ENCODE measurements at places on chromosomes 5 and 9.

DNA sequence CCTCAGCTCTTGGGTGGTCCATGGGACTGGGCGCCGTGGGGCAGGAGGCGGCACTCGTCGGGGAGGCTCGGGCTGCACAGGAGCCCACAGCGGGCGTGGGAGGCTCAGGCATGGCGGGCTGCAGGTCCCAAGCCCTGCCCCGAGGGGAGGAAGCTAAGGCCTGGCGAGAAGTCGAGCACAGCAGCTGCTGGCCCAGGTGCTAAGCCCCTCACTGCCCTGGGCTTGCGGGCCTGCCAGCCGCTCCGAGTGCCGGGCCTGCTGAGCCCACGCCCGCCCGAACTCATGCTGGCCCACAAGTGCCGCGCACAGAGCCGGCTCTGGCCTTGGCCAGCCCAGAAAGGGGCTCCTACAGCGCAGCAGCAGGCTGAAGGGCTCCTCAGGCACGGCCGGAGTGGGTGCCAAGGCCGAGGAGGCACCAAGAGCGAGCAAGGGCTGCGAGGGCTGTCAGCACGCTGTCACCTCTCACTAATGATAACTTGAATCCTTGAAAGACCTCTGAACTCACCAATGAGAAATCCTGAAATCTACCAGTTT is 1506.8 kb upstream of the WWC1 start:
- no peak for DNase-seq

DNA sequence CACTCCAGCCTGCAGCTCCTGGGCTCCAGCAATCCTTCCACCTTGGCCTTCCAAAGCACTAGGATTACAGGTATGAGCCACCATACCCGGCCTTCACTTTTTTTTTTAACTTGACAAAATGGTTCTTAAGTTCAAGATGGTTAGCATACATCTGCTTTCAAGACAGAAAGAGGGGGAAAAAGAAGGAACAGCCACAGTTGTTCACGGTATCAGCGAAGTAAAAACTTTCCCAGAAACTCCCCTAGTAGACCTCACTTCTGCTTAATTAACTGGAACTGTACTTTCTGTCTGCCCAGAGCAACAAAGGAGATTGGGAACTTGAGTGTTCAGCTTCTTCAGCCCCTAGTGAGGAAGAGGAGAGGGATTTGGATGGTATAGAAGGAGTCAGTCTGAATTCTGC is 116.7 kb downstream of the UGCG start:
- no peak for DNase-seq

GRCh38 chr5:178121391-178122276 is 8.3 kb downstream of the N4BP3 start:
- DNase-seq = no peak

- DNase-seq = no peak
These were observed 85.2 kb downstream of the CYFIP2 start for GRCh38 chr5:157350939-157351801.

DNA sequence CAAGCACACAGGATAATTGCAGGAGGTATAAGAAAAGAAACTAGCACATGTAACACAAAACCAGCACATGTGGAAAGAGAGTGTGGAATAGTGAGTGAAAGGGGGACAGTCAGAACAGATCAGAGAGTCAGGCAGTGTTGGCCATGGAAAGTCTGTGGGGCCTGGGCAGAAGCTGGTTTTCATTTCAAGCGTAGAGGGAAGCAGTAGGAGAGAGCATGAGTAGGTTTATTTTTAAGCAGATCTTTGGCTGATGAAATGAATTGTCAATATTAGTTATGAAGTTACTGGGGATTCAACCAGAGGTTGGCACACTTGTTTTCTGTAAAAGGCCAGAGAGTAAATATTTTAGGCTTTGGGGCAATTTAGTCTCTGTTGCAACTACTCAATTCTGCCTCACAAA is 283.1 kb downstream of the SMARCA2 start:
- no peak for DNase-seq

GRCh38 chr5:83343299-83343698 is 128.2 kb upstream of the VCAN start:
- DNase-seq = no peak

DNA sequence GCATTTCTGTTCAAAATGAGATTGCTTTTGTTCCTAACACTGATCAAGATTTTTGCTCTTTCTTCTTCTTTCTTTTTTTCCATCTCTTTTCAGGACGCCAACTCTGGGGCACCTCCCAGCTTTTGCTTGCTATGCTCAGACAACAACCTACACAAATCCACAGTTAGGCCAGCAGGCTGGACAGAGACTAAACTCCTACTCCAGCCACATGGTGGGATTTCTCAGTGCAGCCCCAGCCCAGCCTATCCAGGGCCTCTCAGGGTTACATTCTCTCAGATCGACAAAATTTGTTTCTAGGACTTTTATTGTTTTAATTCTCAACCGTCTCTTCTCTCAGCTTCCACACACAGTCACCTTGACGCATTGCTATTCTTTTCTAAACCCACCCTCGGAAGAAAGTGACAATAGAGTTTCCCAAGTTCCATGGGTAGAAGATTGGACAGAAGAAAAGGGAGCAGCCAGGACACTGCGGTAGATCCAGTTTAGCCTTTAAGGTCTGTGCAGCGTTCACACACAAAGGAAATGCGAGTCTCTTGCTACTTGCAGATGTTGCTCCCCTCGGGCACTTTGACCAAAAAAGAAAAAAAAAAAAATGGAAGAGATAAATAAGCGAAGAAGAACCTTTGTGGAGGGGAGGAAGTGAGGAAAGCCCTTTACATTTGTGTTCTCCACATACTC is 588.6 kb upstream of the GRAMD2B start:
- no peak for DNase-seq

DNA sequence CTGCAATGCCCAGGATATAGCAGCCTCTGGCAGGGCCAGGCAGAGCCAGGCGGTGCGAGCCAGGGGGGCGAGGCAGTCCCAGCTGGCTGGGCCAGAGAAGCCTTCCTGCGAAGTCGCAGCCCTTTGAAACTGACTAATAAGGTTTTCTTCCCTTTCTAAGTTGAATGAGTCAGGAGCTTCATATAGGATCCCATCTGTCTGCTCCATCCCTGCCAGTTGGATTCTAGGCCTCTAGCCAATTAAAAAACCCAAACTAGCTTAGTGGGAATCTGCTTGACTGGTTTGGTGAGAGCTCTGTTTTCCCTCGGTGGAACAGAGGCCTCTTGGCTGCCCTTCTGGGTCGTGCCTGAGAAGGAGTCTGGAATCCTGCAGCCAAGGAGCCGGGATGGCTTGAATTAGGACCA is 70.1 kb upstream of the RAPGEF1 start:
- peak; percentile 14 for DNase-seq

DNA sequence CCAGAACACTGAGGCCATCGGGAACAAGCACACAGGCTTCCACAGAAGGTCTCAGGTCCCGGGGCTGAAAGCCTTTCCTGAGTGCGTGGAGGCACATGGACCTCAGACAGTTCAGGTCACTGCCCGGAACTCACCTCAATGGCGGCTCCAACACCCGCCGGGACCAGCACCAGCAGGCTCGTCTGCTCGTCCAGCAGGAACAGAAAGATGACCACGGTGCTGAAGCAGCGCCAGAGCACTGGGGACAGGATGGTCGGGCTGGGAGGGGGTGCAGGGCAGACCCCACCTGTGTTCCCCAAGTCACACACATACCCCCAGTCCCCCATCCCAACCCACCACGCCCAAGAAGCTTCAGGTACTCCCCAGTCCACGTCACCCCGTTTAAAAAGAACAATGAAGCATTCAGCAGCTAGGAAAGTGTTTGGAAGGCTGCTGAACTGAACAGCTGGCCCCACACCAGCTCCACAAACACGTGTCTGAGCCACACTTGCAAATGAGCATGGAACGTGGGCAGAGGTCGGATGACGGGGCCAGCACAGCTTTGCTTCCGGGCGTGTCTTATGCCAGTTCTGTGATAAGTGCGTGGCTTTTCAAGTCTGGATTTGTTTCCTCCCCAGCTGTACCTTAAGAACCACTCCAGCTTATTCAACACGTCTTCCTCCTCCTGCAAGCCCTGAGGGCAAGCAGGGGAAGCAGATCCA is 14.6 kb downstream of the CLPTM1L start:
- peak; percentile 98 for DNase-seq
